Progenitor cell of endocrine pancreas (in vitro differentiated cells): ENCODE measurements at places on chromosomes 3 and 15. TPM values are rescaled to one million over a fixed set of nuclear protein-coding genes. Genes with fewer than 3 reads are reported as not detected.

GRCh38 chr3:26291840-26292239, 330.7 kb upstream of the LRRC3B start:
- DNase-seq = no peak

- no peak for DNase-seq
Observed at GRCh38 chr3:54665016-54665600, 262.8 kb downstream of the LRTM1 start.

DNA sequence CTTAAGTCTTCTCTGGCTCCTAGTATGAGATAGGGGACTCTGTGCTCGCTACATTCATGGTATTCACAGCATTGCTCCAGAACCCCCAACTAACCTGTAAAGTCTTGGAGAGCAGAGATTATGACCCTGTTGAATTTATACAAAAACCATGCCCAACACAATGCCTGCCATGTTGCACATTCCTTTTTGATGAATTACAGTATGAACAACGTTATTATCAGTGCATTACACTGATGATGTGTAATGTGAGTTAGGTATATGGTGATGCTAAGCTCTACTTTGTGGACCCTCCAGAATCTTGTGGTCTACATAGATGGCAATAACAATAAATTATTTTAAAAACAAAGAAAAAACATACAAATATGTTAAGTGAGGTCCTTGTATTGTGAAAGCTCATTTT, 64.3 kb downstream of the EOMES start:
- no peak for DNase-seq

- DNase-seq = no peak
Observed at GRCh38 chr3:55490276-55490913, 3.3 kb upstream of the WNT5A start.

DNA sequence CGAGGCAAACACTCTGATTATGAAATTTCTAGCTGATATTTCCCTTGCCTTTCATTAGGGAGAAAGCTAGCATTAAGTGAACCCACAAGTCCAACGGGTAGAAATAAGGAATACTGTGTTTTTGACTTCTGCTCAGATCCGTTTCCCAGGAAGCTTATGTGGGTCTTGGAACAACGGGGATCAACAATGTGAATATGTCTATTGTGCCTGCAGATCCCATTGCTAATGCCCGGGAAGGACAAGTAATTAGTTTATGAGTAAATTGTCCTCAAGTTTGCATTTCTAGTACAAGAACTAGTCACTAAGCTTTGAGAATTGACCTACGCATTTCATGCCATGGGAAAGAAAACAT, 236.4 kb downstream of the UACA start:
- DNase-seq = no peak

GRCh38 chr3:105365391-105366325, 1.1 kb upstream of the ALCAM start:
- DNase-seq = no peak

DNA sequence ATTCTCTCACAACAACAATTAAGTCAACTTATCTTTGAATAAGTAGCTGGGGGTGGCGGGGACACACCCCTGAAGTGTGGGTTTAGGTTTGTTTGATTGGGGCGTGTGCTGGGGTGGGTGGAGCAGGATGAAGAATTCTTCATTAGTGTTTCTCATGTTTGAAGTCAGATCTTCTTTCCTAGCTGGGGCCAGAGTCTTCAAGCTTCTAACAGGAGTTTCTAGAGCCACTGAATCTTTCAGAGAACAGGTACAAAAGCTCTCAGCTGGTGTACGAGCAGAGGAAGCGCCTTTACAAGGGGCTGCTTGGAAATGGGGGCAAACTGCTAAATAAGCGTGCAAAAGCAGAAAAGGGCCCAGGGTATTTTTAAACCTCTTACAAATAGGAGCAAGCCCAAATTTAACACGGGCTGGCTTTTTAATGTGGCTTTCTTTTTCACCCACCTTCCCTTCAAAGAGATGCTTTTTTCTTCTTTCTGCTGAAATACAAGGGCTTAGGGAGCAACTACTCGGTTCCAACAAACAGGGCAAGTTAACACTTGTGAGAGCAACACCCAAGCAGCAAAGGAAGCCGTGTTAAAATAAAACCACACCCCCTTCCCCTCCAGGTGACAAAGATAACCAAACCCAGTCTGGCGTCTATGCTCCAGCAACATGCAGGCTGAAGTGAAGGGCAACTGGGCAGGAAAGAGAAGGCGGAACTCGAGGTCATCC, 86.9 kb upstream of the RASGRP1 start:
- no peak for DNase-seq

- DNase-seq = no peak
Observed at GRCh38 chr15:70245932-70246622, 148.4 kb upstream of the TLE3 start.

DNA sequence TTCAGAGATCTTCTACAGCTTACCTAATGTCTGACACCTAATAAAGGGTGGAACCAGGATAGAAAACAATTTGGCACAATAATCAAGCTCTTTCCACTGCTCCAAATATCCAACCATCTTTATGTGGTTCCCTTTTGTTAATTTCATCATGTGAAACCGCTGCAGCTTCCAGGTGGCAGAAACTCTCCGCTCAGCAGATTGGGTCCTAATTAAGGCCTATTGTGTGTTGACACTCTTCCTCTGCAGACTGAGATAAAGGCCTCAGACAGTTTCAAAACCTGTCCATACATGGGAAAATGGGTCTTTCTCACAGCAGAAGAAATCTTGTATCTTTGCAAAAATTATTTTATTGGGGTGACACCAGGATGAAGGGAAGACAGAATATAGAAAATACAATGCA, 1002.4 kb upstream of the SEMA6D start:
- DNase-seq = no peak

GRCh38 chr3:113537155-113537554, 4.8 kb downstream of the SIDT1 start:
- DNase-seq = no peak

GRCh38 chr3:121895121-121895520, 920 bp downstream of the SLC15A2 start:
- no peak for DNase-seq

DNA sequence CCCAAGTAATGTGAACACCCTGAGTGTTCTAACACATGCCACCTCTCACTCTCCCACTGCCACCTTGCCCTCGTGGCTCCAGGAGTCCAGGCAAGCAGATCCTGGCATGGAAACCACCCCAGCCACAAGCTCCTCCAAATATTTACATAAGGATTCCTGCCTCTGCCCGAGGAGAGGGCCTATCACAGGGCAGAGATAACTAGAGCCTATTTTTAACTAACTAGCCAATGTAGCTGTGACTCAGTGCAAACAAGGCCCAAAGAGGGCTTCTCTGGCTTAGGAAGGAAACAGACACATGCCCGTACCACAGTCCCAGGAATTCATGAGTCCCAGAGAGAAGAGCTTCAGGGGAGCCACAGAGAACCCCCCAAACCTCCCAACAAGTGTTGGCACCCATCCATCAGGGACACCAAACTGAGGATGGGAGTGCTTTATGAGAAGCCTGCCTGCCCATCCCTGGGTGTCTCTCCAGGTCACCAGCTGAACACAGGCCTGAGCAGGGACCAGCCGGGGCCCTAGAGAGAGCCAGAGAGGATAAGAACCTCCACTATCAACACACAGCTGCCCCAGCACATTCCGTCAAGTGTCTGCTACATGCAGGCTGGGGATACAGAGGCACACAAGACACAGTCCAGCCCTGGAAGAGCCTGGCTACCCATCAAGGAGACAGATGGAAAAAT, 9.2 kb downstream of the FYCO1 start:
- DNase-seq = no peak

DNA sequence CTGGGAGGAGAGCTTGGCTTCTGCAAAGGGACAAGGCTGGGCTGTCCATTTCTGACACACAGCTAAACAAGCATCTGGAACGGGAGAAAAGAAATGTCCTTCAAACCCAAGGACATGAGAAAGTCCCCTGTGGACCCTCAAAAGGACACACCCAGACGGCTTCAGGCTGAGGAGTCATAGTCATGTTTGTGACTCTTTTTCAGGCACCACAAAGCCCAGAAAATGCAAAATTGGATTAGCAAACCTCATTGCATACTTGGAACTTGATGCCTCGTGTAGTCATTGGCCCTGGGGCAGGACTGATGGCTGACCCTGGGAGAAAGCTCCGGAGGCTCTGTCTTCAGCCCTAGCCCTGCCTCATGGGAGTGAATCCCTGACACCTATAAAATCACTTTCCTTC, 21.5 kb downstream of the FAM174B start:
- no peak for DNase-seq

DNA sequence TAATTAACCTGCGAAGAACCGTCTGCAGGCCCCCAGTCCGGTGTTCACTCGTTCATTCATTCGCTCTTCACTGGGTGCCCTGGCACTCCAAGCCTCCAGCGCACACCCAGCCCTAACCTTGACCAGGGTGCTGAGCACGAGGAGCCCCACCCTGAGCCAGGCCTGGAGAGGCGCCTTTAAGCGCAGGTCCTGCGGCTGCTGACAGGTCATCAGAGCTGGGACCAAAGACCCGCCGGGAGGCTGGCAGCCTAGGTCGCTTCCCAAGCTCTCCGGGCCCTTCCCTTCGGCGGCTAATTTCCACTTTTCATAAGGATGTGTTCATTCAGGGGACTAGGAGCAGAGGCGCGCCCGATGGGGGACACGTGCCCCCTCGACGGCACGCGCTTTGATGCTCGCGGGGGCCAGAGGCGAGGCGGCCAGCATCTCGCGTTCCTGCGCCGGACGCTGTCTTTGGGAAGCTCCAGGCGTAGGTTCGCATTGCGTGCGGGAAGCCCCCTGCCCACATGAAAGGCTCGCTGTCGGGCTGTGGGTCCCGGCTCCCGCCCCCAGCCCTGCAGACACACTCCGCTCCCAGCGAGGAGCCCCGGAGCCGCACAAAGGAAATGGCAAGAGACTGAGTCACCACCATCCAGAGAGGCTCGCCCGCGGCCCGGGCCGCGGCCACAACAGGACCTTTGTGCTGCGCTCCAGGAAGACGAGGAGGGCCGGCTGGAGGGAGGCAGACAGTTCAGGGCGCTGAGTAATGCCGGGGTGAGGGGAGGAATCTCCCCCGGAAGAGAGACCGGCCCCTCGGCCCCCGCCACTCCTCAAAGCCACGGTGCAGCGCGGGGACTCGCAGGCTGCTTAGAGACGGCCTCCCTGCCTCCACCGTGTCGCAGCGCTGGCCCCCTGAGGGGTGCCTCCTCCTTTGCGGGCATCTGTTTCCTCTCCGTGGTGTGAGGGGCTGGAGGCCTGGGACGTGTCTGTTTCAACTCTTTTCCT, 266.4 kb upstream of the HES1 start:
- DNase-seq = peak; percentile 24

DNA sequence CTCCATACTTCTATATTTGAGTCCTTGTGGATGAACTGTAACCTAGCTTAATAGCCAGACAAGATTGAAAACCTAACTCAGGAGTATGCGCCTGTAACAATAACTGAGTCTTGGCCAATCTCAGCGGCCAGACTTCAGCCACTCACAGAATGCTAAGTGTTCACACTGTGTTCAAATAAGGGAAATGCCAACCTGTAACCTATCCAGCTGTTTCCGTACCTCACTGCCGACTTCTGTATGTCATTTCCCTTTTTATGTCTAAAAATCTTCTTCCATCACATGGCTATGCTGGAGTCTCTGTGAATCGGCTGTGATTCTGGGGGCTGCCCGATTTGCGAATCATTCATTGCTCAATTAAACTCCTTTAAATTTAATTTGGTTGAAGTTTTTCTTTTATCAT, 169.2 kb downstream of the NFKBIZ start:
- no peak for DNase-seq

DNA sequence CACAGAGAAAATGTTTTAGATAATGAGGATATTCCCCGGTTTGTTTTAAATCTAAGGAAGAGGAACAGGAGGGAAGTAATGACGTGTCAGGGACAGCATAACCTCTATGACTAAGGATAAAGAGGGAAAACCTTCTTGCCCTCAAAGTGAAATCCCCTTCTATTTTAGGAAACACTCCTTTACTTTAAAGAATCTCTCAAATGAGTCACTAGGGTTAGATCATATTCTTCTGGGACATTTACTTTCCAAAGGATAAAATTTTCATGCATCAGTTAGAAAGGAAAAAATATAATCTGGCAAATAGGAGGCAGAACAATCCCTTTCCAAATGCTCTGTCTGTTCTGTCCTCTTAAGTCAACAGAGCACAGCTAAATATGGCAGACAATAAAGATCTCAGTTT, 43.2 kb upstream of the UBE2E2 start:
- DNase-seq = no peak

- no peak for DNase-seq
Observed at GRCh38 chr3:111333642-111334041, 208.4 kb upstream of the CD96 start.

DNA sequence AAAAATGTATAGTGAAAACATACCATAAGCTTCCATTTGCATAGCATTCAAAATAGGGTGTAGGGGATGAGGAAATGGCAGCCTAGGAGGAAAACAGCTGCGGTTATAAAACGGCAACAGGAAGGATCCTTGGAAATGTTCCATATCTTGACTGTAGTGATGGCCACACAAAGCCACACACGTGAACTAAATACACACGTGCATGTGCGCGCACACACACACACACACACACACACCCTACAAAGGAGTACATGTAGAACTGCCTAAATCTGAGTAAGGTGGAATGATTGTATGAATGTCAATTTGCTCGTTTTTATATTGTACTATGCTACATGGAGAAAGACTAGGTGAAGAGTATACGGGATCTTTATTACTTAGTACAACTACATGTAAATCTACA, 3.9 kb upstream of the IREB2 start:
- no peak for DNase-seq

DNA sequence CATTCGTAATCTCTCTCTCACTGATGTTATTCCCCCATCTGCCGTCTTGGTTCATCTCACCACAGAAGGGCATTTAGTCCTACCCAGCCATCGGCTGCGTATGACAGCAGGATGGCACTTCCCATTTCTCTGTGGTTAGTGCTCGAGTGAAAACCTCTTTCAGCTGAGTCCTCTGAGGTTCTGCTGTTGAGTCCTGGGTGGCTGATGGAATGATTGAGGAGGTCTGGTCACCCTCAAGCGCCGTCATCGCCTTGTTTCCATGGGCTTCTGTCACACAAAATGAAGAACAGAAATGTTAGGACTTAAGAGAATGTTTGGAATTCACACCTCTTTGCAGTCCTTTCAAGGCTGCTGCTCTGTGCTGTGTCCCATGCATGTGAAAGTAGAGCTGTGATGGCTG, 9.4 kb upstream of the SACM1L start:
- DNase-seq = no peak

DNA sequence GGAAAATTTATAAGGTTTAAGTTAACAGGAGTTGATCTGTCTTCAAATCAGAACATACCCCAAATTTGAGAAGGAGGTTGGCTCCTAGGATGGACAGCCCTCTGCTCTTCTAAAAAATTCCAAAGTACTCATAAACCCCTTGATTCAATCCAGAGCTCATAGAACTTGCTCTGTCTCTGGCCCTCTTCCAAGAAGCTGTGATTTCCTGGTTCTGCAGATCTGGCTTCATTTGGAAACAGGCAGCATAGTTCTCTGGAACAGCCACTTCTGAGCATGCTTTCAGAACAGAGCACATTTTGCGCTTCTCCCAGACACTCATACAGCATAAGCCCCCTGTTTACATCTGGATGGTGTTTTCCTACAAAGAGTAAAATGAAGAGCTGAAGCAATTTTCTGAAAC, 96.7 kb downstream of the KBTBD8 start:
- no peak for DNase-seq

The ISLR gene
- total RNA-seq = not detected in 2 replicates

The FAH gene
- 18.2 and 18.4 TPM in 2 replicates for total RNA-seq

The SLC28A2 gene
- total RNA-seq = 1.2 and 1.7 TPM in 2 replicates

The CCR3 gene
- not detected in 2 replicates for total RNA-seq

The PRR23E gene
- not detected in 2 replicates for total RNA-seq

The GOLGA6L4 gene
- total RNA-seq = 10.0 and 11.7 TPM in 2 replicates

The PATL2 gene
- total RNA-seq = 0.73 TPM in 1 of 2 replicates, not detected in the other

The PLD1 gene
- total RNA-seq = 143 and 156 TPM in 2 replicates

The IQCF5 gene
- total RNA-seq = not detected in 2 replicates

The ARIH2 gene
- total RNA-seq = 105 and 121 TPM in 2 replicates

The PML gene
- total RNA-seq = 27.8 and 29.9 TPM in 2 replicates

The ESYT3 gene
- 1.8 and 3.5 TPM in 2 replicates for total RNA-seq
